CD4-positive, alpha-beta T cell treated with Interleukin-2 at 100 ng/mL for 4 hours (primary cell): ENCODE measurements at places on chromosomes 5 and 9.

DNA sequence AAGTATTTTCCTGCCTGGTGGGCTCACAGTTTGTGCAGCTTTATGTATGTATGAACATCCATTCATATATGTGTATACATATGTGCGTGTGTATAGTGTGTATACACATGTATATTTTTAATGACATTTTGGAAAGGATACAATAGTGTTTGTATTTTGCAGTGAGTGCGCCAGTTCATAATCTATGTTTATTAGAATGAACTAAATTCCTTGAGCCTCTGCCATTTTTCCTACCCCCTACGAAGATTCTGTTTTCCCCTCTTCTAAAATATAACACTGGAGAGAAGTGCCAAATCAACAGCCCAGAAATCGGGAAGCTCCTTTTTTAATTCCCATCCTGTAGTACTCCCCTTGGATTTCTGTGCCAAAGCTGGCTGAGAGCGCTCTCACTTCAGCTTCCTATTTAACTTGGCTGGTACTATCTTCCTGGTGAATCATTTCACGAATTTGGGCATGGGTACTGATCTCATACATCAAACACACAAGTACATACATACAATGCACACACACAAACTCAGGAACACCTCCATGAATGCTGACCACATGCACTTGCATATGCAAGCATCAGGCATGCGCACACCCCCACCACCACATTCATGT is 578.4 kb upstream of the WWC1 start:
- no peak for DNase-seq

- DNase-seq: no peak
These were observed 15.7 kb upstream of the TSSK1B start for GRCh38 chr5:113450462-113450861.

DNA sequence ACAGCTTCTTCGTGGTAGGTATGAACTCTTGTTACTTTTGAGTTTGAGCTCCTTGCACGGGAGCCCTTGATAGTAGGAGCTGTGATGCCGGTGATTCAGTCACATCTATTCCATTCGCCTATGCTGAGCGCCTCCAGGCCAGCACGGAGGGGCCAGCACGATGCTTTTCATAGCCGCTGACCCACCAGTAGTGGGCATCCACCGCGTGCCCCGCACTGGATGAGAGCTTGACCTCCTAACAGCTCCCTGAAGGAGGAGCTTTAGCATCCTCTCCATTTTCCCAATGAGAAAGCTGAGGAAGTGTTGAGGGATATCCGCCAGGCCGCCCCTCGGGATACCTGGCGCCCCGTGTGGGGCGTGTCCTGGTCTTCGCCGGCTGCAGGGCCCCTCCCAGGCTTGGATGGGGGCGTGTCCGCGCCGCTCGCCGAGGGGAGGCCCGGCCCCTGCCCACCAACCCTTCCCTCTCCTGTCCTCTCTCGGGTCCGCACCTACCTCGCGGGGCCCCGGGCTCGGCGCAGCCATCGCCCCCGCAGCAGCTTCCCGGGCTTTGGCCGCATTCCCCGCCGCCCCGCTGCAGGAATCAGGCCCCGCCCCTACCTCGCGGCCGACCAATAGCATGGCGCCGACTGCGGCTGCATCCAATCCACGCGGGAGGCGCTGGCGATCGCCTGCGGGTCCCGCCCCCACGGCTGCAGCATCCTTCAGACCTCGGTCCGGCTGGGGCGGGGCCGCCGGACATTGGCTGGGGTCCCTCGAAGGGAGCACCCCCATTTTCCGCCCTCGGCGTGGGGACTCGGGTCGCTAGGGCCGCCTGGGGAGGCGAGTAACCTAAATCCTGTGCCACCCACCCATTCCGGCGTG is at the start of gene PIP5KL1:
PIP5KL1 (minus strand) TSS at position 547 of the 861 bp plus-strand sequence; CDS start at position 522, 25 bp downstream.
- peak; percentile 64 for DNase-seq

DNA sequence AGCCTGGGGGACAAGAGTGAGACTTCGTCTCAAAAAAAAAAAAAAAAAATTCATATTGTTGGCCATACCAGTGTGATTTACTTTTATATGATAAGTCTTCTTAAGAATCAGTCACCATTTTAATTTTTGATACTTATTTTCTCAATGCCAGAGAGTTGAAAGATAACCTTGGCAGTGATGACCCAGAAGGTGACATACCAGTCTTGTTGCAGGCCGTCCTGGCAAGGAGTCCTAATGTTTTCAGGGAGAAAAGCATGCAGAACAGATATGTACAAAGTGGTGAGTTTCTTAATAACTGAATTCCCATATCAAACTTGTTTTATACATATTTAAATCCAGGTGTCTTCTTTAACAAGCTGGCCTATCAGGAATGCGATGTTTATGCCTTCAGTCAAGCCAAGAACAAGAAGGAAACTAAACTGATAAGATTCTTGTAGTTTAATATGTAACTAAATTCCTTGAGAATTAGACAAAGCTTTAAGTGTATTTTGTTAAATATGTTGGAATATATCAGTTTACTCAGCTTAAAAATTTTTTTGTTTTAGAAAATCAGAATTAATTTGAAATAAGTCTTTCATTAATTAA is 81.5 kb downstream of the NIPBL start:
- DNase-seq: no peak

DNA sequence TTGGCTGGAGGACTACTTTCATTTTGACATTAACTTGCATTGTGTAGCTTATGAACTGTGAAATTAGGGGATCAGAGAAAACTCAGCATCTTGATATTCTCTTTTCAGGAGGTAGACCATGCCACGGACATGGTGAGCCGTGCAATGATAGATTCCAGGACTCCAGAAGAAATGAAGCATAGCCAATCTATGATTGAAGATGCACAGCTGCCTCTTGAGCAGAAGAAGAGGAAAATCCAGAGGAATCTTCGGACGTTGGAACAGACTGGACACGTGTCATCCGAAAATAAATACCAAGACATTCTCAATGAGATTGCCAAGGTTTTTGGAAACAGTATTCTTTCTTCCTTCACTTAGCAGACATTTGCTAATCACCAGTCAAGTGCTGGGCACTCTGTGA is 20.6 kb upstream of the F2R start:
- DNase-seq: no peak

GRCh38 chr9:19631181-19631580 is 157.7 kb downstream of the SLC24A2 start:
- DNase-seq: no peak

GRCh38 chr5:133848341-133848811 is 120.0 kb downstream of the C5orf15 start:
- DNase-seq: no peak

DNA sequence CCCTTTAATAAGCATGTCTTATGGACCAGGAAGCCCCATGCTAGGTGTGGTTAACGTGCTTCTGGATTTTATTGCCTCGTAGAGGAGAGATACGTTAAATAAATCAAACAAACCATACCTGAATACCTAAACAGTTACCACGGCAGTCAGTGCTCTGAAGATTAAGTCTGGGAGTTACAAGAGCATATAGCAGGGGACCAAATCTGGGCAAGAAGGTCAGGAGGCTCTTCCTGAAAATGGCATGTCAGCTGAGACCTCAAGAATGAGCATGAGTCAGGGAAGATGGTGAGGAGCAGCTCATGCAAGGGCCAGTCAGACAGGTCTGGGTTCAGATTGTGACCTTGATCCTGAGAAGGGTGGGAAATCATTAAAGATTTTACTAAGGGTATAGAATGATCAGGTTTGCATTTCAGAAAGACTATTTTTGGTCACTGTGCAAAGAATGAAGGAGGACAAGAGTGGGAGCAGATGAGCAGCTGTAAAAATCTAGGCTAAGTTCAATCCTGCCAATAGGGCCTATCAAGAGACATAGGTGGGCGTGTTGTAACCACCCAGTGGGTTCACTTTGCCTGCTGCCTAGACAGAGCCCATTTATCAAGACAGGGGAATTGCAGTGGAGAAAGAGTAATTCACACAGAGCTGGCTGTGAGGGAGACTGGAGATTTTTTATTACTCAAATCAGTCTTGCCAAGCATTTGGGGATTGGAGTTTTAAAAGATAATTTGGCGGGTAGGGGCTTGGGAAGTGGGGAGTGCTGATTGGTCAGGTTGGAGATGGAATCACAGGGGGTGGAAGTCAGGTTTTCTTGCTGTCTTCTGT is 4.8 kb upstream of the ZNF366 start:
- DNase-seq: no peak

DNA sequence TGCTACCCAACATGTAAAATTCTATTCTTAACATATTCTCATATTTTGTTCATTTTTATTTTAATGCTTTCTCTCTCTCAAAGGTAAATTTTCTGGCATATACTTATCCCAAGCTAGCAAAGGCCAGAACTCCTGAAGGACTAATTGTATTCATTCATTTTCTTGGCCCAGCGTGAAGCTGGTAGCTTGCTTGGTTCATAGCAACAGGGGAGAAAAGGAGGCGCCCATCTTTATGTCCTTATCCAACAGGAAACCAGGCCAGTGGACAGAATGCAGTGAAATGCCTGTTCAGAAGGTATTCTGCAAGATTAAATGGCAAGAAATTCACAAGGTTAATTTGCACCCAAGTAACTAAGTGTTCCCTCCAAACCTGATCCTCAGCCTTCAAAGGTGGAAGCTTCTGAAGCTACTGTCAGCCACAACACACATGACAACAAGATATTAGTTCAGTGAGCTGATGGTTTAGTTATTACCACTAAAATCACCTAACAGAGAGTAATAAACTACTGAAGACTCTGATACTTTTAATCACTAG is 5.6 kb downstream of the EFNA5 start:
- no peak for DNase-seq

DNA sequence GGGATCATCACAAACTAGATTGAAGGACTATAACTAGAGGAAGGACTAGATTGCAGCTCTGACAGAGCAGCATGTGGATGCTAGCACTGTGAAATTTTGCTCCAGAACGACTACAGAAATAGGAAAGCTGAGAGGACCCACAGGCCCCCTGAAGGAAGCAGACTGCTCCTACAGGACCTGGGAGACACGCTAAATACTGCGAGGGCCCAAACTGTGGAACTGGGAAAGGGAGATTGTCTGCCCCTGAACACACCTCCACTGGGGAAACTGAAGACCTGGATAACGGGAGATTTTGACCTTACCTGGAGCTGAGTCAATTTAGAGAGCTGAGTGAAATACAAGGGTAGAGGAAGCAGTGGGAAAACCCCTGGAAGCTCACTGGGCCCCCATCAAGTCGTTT is 19.2 kb downstream of the TRIM36 start:
- no peak for DNase-seq

DNA sequence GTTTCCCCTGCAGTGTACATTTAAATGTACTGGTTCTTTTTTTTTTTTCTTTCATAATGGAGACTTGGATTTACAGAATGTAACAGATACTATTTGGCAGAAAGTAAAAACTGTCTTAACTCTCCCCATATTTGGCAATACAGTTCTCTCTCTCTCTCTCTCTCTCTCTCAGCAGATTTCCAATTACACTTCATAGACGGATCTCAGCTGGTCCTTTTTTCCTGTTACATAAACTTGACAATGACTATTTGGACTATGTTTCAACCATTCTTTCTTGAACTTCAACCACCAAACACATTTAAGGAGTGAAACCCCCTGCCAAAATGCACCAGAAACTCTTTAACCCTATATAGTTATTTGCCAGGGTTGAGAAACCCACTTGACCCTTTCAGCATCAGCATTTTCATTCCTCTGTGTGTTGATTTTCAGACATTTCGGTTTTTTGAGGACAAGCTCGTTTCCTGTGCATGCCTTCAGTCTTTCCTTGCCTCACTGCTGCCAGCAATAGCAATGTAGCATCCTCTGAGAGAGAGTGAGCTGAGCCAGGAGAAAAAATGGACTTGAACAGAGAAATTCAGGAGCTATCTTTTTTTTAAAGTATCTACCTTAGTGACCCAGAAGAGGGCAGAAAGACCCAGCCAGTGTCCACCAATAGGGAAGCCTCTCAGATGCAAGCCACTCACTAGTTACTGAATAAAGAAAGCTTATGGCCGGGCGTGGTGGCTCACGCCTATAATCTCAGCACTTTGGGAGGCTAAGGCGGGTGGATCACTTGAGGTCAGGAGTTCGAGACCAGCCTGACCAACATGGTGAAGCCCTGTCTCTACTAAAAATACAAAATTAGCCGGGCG is 26.0 kb upstream of the GNA14 start:
- DNase-seq: no peak

DNA sequence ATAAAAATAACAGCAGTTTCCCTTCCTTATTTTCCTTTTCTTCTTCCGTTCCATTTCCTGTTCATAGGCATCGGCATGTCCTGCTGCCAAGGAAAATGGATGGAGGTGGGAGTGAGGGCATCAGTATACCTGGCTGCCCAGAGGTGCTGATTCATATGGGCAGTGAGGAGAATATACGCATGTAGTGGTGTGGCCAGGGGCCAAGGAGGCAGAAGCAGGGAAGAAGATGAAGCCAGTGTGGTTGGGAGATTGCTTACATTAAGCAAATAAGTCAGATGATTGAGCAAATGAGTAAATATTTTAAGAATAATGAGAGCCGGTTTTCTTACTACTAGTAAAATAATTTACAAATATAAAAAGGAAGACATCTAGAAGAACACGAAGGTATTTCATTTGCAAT is 344.9 kb upstream of the PAPPA start:
- DNase-seq: no peak

DNA sequence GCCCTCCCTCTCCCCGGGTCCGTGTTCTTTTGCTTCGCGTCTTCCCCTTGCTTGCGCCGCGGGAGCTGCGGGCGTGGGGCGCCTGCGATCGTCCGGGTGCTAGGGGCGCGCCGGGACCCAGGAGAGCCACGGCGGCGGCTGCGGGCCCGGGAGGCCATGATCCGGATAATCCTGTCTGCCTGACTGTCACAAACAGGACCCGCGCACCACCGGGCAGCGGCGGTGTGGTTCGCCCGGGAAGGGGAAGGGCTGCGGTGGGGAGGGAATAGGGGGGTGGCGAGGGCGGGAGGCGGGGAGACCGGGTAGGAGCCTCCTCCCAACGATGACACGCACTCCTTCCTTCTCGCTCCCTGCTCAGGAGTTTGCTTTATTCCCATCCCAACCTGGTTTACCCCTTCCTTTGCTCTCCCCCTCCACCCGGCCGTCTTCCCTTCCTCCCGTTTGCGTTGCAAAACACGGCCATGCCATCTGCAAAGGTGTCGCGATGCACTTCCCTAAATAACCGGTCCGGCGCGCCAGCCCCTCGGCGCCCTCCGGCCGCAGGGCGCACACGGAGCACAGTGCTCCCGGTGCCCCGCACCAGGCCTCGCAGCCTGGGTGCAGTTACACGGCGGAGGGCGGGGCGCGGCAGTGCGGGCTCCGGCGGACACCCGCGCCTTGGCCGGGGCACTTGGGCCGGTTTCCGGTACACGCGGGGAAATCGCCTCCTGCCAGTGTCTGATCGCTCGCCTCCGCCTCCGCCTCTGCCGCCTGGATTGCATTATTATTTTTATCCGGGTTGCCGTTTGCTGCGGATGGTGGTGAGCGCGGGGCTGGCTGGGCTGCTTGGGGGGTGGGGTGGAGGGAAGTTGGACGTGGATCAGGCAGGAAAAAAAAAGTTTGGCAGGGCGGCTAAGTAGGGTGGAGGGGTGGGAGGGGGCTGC is 1.5 kb downstream of the SMARCA2 start:
- peak; percentile 55 for DNase-seq
